ENCODE measurements at places on chromosomes 4 and X. TPM values are rescaled to one million over a fixed set of nuclear protein-coding genes. Genes with fewer than 3 reads are reported as not detected.
A peak's percentile ranks its signal among the peaks of the same experiment; 100 is the strongest.

SMIM20 gene
- 11.0 TPM for total RNA-seq

ATP1B4 gene
- not detected for total RNA-seq

SYNPO2 gene
- 0.37 TPM for total RNA-seq

SULT1E1 gene
- not detected for total RNA-seq

UGT2B17 gene
- total RNA-seq = not detected

SLITRK4 gene
- not detected for total RNA-seq

SSX2B gene
- not detected for total RNA-seq

- DNase-seq = no peak
These were observed 65.6 kb downstream of the SYNPO2 start for GRCh38 chr4:118954246-118954645.

DNA sequence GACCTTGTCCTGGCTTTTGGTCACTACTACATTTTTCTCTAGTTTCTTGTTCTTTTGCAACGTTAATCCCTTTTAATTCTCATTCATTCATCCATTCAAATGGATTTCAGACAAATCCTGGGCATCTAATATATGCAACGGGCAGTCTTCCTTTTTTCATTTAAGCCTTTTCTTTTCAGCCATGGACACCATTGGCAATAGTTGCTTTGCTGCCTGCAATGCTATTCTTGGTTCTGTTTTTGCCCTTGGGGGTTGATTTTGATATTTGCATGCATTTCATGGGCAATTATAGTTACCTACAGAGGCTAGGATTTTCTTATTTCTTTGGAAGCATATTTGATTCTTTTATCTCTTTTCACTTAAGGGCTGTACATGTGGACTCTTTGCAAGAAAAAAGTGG lies 180.5 kb upstream of the ARX start:
- DNase-seq = no peak

- DNase-seq = no peak
These were observed 191.4 kb downstream of the NDST4 start for GRCh38 chr4:114921790-114922591.

DNA sequence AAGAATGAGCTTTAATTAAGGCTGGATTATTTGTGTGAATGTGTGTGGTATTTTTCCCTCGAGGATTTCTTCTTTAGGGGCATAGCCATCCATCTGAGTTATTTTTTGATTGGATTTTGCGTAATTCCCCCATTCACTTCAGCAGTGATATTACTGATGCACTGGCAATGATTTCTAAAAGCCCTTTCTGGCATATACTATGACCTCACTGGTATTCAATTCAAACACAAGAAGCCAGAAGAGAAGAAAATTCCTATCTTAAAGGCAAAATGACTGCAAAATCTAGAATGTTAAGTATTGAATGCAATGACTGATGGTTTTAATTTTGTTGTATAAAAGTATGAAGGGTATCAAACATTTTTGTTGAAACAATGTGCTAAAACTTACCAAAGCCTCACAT lies 71.1 kb upstream of the DDIT4L start:
- DNase-seq = no peak

DNA sequence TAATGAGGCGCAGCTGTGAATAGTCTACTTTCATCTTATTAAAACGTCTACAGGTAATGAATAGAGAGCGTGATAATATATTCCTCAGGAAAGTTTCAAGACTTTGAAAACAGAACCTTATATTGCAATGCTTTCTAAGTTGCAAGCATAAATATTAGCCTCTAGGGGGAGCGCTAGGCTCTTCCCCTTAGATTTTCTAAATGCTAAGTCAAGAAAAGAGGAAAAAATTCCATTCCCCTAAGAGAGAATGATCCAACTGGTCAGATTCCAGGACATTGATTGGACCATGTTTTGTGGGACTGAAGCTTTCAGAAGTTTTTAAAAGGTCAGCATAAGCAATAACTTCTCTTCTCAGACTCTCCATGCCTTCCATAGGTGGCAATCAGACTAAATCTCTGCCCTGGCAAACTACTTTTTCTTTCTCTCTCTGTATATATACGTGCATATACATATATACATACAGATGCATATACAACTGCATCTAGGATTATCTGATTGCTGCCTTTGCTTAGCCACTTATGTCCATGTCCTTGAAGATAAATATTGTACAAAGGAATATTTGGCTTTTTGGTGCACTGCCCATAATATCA lies 492.9 kb downstream of the INPP4B start:
- no peak for DNase-seq

DNA sequence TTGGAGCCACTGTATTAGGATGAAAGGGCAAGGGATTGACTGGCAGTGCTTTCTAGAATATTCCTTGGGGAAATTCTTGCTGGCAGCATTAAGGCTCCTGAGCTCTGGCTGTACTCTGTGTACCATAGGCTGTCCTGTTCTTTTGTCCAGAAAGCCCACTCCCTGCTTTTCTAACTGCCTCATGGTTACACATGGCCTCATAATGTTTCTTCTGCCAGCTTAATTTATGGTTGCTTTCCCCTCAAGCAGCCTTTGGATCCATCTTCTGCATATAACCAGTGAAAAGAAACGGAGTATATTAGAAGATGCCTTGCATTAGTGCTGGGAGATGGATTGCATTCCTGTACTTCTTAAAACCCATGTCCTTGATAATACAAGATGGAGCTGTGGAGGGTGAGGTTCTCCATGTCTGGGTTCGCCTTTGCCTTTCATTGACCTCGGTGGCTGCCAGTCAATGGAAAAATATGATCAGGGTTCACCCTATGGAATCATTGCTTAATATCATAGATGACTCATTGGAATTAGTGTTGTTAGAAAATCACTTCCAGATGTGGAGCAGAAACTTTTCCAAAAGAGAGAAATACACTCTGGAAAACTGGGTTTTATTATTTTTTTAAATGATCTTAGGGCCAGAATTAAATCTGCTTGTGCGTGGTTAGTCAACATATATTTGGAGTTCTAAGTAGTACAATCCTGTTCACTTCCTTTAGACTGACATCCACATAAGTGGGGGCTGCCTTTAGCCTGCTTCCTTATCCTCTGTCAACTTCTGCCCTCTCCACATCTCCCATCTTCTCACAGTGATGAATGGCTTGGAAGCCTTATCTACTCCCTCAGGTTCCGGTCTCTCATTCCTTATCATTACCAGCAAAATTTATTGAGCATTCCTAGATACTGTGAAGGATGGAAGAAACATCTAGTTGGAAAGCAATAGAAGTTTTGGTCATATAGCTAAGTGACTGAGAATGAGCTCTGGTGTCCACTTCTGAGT lies 24.9 kb downstream of the DOCK11 start:
- DNase-seq = no peak

DNA sequence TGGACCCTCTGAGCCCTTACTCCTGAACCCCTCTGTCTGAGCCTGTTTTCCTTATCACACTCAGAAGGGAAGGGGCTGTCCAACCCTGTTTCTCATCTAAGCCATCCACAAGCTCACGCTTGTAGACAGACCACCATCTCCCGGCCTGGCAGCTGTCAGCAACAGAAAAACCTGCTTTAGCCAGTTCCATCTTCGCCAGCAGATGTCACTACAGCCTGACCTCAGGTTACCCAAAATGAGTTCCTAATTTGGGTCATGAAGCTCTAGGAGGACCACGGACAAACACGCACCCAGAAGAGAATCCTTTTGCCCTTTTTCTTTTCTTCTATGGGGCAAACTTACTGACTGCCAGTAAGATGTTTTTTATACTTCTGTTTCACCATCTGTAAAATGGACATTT lies 445.4 kb downstream of the BCOR start:
- peak; percentile 7 for DNase-seq

DNA sequence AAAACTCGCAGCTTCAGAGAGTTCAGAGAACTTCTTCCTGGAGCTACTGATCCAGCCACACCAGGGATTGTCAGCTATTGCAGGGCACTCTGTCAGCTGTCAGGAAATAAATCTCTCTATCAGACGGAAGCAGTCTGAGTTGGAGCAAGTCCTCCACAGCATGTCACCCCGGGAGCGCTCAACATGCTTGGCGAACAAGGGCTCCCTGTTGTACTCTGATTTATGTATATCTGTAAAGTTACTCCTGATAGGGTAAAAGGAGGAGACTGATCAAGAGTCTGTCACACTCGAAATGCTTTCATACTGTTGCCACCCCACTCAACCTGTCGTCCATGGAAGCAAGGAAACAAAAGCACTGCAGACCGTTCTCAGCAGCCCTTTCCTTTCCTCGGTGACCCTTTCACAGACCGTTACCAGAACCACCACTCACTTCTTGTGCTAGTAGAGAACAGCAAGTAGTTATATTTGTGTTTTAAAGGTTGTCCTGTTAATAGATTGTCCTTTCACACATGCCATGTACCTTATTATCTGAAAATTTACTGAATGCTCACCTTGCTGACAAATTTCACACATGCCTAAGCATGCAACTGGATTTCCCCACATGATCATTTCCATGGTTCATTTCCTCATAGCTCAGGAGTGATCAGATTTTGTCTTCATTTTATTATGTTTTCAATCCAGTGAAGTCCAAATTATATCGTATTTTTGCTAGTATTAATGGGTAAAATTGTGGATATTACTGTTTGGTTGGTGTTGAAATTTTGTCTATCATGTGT lies 2108.9 kb upstream of the TENM3 start:
- no peak for DNase-seq

GRCh38 chr4:175542786-175543185 lies 269.3 kb downstream of the GPM6A start:
- no peak for DNase-seq

DNA sequence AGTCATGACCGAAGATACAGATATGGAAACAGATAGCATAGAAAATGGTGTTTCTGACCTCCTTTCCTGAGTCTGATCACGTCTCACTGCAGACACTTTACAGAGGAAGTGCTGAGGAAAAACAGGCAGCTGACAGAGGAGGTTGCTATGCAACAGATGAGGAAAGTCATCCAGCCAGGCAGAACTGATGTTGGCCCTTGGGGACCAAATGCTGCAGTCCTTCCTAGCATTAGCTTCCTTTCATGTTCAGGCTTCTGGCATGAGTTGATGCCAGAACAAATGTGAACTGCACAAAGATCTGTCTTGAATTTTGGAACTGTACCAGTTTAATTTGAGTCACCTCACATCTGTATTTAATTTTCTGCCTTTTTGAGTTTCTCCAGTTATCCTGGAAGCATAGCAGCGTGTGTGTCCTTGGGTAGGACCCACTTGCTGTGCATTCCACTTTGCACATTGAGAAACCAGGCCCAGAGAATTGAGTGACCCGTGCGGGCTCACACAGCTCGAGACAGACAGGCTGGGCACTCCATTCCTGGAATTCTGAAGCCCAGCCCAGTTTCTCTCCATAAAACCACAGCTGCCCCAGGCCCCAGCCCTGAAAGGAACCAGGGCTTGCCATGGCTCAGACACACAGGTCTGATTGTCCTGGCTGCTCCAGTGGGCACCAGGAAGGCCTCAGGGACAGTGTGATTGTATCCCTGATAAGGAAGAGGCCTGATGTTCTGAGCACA lies 1.4 kb upstream of the MAGED1 start:
- DNase-seq = no peak
